SW480 (cell line): ENCODE measurements at places on chromosomes 12 and 14.

DNA sequence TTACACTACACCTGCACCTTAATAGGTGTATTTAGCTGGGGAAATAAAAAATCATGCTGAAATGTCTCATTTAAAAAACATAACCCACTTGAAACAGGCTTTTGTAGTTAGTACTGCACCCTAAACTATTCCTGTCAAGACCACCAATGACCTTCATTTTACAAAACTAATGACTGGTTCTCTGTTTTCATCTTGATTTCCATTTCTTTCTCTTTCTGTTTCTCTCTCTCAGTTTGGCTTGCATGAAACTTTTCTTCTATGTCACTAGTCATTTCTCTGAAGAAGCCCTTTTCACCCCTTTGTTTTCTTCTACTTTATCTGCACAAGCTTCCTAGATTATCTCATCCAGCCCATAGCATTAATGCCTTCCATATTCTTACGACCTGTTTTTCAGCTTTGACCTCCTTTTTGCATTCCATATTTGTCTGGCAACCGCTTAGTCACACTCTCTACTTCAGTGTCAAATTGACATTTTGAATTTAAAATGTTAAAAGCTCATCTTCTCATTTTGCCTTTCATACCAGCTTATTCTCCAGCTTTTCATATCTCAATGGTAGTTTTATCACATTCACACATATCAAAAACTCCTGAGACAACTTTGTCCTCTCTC is 32.7 kb upstream of the KLRF1 start:
- no peak for DNase-seq

- DNase-seq = no peak
Observed at GRCh38 chr12:19158923-19159322, 29.4 kb downstream of the PLEKHA5 start.

- no peak for DNase-seq
Observed at GRCh38 chr14:69574954-69575295, 254 bp upstream of the CCDC177 start.

GRCh38 chr12:64580681-64581080 is 29.6 kb upstream of the RASSF3 start:
- no peak for DNase-seq

- no peak for DNase-seq
Observed at GRCh38 chr12:87233671-87234070, 795.5 kb downstream of the C12orf50 start.
